ENCODE measurements at places on chromosomes 6 and 20.
A peak's percentile ranks its signal among the peaks of the same experiment; 100 is the strongest.

- DNase-seq: no peak
These were observed 148.5 kb downstream of the CDC5L start for GRCh38 chr6:44535967-44536366.

- DNase-seq: no peak
These were observed 8.3 kb downstream of the GSS start for GRCh38 chr20:34947336-34947735.

- no peak for DNase-seq
These were observed 197.5 kb downstream of the ISM1 start for GRCh38 chr20:13418263-13419229.

DNA sequence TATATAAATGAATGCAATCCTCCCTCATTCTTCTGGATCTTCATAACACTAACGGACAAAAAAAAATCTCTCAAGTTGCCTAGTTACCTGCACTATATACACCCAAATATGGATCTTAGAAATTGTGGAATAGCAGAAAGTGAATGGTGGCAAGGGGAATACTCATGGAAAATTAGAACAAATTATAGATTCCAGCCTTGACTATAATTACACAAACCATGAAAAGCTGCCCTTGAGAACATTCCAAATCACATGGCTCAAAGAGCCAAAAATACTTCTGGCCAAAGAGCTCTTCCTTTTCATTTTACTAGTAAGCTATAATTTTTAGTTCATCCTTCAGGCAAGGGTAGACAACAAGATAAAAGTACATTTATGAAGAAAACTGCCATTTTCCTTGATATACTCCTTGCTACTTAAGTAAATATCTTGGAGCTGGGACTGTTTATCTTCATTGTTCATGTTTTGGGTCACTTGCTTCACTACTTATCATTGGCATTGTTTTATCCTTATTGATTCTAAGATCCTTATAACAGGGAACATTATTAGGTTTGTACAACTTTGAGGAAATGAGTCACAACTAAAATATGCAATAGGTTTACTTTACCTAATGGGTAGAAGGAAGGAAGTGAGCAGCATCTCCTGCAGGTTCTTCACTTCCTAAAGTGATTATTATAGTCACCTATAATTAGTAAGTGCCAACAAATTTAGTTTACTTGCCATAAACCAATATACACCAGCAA is 6.4 kb upstream of the MTRES1 start:
- no peak for DNase-seq

- DNase-seq: no peak
These were observed 26.3 kb downstream of the PRDM1 start for GRCh38 chr6:106112433-106112832.

DNA sequence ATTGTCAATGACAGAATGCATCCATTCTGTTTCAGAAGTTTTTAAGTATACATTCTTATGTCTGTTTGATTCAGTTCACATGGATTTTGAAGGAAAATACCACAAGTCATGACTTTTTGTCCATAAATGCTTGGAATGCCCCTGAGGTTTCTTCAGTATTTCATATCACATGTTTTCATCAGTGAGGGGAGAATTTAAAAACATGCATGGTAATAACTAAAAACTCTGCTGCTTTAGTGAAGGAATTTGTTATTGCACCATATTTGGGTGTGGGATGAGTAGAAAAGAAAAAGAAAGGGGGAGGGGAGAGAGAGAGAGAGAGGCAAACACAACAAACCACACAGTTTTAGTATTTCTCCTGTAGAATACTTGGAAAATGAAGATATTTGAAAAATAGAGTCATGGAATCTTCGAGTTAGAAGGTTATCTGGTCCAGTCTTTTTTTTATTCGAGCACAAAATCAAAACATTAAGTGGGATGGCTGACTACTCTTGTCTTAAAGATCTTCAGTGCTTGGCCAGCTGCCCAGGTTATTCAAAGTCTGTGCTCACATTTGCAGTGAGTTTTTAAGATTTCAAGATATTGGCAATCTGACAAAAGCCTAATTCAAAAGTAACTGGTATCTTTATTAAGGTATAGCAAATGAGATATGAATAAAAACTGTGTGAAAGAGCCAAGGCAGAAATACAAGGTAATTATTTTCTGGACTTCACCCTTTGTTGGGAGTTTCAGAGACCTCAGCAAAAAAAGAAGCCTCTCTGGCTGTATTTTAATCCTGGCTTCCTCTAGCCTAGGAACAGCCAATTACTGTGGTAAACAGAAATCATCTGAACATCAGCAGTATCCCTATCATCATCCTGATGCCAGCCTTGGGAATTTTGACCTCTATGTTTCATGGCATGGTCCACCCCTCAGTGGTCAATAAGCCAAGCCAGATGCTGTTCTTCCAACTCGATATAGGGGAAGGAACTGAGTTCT is 687.9 kb upstream of the CITED2 start:
- DNase-seq: peak; percentile 54

GRCh38 chr6:169256518-169256917 is 2.9 kb upstream of the THBS2 start:
- no peak for DNase-seq

GRCh38 chr6:71310261-71310660 is 21.6 kb downstream of the OGFRL1 start:
- no peak for DNase-seq

DNA sequence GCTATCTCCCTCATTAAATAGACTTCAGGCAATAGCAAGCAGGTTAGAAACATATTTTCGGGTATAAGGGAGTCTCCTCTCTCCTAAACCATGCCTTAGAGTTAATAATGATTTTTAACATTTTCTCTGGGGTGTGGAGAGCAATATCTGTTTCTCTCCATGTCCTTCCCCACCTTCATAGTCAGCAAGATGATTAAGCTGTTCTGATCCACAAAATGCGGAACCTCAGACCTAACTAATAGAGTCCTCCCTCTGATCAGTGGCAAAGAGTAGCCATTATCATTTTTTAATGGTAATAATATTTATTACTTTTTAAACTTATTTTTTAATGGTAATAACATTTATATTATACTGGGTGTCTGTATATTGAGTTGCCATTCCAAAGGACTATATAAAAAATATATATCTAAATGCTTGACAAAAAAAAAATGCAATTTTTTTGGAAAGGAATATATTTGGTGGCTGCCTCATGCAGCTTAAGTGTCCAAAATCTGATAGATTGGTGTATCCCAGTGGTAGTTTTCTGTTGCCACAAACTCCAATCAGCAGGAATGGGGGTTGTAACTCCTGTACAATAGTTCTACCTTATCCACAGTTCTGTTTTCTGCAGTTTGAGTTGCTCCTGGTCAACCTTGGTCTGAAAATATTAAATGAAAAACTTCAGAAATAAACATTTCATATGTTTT is 14.0 kb upstream of the BTN3A2 start:
- DNase-seq: no peak

DNA sequence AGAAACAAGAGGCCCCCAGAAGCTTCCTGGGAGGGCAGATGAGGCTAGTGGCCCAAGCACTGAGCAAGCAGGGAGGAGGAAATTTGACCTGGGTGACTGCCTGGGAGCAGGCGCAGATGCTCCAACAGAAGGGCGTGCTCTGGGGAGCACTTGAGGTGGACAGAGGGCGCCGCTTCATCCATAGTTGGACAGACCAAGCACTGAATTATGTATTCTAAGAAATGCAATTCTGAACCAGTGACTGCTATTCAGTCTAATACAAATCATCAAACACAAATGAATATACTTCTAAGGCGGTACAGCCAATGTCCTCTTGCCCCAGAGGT is 28.7 kb upstream of the IRF4 start:
- DNase-seq: no peak

GRCh38 chr20:60269573-60270162 is 311.4 kb downstream of the CDH26 start:
- DNase-seq: no peak

DNA sequence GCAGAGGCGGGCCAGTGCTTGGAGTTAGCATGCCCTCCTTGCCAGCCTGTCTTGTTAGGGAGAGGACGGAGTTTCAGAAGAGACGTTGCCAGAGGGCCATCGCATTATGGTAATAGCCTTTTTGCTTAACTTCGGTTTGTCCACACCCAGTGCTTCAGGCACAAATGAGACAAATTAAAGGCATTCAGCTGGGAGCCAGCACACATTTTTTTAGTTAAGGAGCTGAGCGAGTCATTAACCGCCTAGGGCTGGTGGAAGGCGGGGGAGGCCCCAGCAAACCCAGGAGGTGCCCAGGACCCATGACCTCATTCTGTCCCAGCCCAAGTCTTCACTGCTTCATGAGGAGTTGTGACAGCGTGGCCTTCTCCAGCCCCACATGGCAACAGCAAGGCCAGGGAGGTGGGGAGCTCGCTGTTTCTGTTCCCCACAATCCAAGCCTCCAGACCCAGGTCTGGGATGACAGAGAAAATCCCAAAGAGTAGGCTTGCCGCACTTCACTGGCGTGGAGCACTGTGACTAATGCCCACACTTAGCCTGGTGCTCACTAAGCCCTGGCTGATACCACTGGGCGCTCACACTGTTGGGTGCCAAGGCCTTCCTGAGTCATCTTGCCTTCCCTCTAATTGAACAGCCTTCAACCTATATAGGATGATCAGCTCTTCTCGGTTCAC is 237.1 kb downstream of the ANKRD60 start:
- no peak for DNase-seq

GRCh38 chr6:67277312-67277711 is 1357.8 kb upstream of the ADGRB3 start:
- no peak for DNase-seq

DNA sequence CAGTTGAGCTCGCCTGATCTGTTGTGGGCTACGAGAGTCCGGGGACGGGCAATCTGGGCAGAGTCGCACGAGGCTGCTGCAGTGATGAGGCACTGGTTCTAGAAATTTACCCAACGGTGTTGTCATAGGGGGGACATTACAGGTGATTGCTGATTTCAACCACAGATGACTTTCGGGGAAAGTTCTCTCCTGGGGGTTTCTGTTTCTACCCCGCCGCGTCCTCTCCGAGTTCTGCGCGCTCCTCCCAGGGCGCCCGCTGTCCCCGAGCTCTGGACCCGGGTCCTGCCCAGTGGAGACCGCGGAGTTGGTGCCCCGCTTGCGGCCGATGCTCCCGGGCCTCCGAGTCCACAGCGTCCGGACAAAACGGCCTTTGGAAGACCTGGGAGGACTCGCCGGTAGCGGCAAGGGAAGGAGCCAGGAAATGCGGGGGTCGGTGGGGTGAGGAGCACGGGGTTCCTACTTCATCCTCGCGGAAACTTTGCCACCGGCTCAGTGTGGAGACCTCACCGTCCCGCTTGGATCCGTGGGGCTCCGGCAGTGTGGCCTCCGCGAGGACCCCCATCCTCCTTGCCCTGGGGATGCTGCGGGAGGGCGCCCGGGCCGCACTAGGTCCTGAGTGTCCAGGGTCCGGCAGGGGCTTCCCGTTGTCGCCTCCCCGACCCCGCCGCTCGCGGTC is 12.3 kb upstream of the RAET1L start:
- DNase-seq: no peak

DNA sequence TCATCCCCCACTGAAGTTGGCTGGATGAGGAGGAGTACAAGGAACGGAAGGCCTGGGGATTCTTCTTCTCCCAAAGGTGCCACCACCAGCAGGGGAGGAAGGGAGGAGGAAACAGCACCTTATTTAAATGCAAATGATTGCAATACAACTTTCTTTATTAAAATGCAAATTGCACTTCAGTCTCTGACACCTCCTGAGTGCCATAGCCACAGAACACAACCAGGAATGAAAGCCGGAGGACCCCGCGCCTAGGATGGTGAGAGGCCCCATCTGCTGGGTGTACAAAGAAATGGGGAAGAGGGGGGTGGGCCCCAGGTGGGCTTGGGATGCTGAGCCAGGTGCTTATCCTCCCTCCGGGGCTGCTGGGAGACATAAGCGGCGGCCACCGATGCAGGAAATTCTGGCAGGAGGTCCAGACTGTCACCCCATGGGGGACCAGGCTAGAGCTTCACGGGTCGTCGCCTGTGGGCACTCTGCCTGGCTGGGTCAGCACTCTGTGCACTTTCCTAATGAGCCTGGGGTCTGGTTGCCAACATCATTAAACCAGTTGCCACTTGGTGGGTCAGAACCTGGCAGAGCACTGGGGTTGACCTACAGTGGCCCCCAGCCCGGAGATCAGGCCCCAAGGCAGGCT is 154.2 kb upstream of the MLN start:
- no peak for DNase-seq

GRCh38 chr20:38060536-38060935 is 27.0 kb downstream of the RPRD1B start:
- DNase-seq: no peak

GRCh38 chr6:142943711-142944123 is 1.3 kb downstream of the HIVEP2 start:
- no peak for DNase-seq

DNA sequence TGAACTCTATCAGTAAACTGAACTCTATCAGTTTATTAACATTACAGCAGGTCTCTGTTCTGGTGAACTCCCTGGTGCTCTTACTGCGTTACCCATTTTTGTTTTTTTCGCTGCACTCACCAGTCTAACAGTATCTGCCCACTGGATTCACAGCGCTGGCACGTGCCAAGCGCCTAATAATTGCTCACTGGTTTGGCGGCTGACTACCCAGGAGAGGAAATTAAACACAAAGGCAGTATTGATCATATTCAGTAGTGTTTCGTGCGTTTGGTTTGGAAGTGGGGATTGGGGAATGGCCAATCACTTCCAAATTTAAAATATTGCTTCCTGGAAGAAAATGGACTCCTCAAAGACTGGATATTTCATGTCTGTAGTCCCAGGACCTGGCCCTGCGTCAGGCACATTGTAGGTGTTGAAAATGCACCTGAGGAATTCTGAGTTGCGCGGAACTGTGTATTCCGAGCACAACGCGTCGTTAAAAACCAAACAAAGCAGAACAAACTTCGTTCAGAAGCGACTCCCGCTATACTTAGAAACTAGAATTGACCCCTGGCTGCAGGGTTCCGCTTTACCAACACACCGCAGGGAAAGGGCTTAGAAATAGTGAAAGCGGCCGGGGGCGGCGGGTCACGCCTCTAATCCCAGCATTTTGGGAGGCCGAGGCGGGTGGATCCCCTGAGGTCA is 1.1 kb upstream of the RPS12 start:
- no peak for DNase-seq

DNA sequence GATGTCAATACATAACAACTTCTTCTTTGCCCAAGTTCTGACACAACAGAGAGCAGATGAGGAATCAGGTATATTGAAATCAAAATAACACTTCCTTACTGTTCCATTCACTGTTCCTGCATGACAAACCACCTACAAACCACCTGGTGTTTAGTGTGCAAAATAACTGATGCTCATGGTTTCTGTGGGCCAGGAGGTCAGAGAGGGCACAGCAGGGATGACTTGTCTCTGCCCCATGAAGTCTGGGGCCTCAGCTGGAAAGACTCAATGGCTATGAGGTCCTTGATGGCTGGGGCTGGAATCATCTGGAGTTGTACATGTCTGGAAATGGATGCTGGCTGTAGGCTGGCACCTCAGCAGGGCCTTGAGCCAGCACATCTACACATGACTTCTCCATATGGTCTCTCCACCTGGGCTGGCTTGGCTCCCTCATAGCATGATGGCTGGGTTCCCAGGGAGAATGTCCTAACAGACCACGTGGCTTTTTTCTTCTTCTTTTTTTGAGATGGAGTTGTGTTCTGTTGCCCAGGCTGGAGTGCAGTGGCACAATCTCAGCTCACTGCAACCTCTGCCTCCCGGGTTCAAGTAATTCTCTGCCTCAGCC is 7.4 kb upstream of the COX4I2 start:
- no peak for DNase-seq

GRCh38 chr20:60968853-60969720 is 283.0 kb upstream of the CDH4 start:
- no peak for DNase-seq
